ENCODE measurements at places on chromosomes 11 and 22. TPM values are rescaled to one million over a fixed set of nuclear protein-coding genes. Genes with fewer than 3 reads are reported as not detected.

DNA sequence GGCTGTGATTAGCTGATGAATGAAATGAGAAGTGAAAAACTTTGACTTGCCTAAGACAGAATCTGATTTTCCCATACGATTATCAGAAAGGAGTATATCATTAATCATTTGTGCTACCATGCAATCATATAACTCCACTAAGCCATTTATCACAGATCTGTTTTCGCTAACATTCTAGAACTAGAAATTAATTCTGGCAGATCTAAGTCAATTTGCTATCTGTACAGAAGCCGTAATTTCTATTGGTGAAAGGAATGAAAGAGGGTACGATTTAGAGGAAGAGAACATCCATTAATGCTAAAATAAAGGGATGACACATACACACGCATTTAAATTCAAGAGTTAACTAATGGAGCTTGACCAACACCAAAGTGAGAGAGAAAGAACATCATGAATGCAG lies 201.6 kb downstream of the SBF2 start:
- no peak for DNase-seq

The DBX1 gene
- not detected for total RNA-seq

DNA sequence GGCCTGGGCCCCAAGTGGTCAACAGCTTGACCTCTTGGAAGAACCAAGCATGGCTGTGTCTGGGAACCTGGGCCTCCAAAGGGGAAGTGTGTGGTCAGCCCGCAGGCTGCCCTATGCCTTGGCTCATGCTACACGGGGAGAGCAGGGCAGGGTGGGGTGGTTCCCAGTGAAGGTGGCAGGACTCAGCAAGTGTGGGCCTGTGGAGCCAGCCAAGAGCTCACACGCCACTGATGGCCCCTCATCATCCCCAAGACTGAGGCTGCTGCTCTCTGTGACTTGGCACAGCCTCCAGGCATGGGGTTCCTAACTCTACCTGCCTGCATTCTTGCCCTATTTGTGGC lies 15.9 kb upstream of the DGCR8 start:
- no peak for DNase-seq

DNA sequence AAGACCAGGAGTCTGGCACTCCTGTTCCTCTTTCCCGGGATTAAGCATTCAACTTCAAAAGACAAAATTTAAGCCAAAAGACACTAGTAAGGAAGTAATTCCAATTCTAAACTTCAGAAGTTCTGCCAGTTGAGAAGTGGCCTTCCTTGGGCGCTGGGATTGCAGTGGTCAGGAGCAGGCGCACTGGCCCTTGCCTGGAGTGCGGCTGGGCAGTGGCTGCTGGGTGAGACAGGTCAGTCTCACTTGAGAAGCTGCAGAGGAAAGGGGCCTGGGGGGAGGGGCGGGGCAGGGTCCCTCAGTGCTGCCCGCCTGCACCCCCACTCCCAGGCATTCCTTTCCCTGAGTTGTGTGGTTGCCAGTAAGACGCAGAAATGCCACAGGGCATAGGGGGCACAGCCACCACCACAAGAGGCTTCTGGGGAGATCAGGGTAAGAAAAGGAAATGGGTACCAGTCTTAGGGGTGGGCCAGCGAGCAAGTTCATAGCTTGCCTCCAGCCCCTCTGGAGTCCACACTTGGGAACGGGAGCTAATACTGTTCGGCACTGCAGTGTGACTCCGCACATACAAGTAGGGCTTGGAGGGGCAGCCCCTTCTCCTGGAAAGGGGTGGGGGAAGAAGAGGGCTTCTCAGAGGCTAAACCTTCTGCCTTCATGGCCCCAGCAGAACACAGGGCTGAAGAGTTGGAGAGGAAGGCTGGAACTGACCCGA lies 5.5 kb downstream of the MRPL49 start:
- DNase-seq: no peak

- DNase-seq: peak; percentile 46
Observed at GRCh38 chr22:36144886-36145541, 15.5 kb downstream of the APOL3 start.

DNA sequence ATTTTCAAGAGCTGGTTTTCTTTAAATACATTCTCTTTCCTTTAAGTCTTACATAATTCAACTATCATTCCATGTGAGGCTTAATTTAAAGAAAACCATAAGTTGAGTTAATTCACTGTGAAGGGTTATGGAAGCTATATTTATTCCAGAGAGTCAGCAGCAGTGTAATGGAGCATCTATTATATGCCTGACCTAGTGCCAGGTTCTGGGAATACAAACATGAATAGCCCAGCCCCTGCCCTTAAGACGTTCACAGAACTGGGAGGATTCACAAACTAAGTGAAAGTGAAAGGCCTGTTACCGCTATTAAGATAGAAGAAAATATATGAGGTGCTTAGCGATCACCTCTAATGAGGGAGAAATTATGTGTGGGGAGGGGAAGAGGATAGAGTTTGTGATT lies 408.9 kb upstream of the CCDC90B start:
- DNase-seq: no peak

The EI24 gene
- 118 TPM for total RNA-seq
